ENCODE measurements at places on chromosomes 16 and 17. TPM values are rescaled to one million over a fixed set of nuclear protein-coding genes. Genes with fewer than 3 reads are reported as not detected.

- no peaks in the 10 kb centered on the region for H3K36me3 ChIP-seq
- H3K4me1 ChIP-seq: no peaks in the 10 kb centered on the region
- H3K27me3 ChIP-seq: no peaks in the 10 kb centered on the region
Measured at GRCh38 chr16:83926726-83927397, 26.2 kb upstream of the OSGIN1 start.

DNA sequence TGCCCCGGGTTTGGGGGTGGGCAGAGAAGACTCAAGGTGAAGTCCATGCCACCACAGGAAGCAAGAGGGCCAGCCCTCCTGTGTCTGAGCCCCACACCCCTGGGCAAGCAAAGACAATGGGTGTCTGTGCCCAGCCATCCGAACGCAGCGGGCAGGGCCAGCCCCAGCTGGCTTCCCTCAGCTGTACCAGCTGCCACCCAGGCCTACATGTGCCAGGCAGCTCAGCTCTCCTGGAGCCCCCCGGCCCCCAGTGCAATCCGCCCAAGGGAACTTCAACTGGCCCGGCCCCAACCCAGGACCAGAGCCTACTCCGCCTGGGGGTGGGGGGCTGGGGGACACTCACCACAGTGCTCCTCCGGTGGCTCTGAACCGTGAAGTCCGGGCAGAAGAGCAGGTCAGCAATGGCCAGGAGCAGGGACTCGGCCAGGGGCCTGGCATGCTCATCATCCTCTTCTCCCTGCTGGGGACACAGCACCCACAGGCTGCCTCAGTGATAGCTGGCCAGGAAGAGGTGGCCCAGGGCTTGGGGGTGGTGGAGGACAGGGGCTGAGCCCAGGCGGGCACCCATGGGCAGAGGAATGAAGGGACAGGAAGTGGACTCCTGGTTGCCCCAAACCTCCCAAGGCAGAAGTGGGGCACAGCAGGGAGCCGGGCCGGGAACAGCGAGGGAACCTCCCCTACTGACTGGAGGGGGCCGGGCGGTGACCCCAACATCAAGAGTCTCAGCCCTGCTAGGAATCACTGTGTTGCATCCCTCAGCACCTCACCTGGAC lies 9.8 kb downstream of the HID1 start:
- no peaks in the 10 kb centered on the region for H3K36me3 ChIP-seq
- H3K27ac ChIP-seq: no peak overlapping the region
- no peaks in the 10 kb centered on the region for H3K27me3 ChIP-seq
- no peaks in the 10 kb centered on the region for H3K4me1 ChIP-seq
- no peak for DNase-seq
- H3K4me3 ChIP-seq: no peak overlapping the region

Gene C17orf67
- polyA plus RNA-seq: 1.3 TPM

GRCh38 chr17:50350733-50351132 lies 4.8 kb downstream of the XYLT2 start:
- no peak for DNase-seq
- H3K36me3 ChIP-seq: no peaks in the 10 kb centered on the region
- H3K27ac ChIP-seq: no peak overlapping the region
- H3K4me1 ChIP-seq: no peaks in the 10 kb centered on the region
- H3K4me3 ChIP-seq: no peak overlapping the region
- no peaks in the 10 kb centered on the region for H3K27me3 ChIP-seq
